ENCODE measurements at places on chromosomes 6 and 20. TPM values are rescaled to one million over a fixed set of nuclear protein-coding genes. Genes with fewer than 3 reads are reported as not detected.

TREML2 gene
- not detected for total RNA-seq

SIRPB1 gene
- 0.62 TPM for total RNA-seq

PTGIS gene
- 31.3 TPM for total RNA-seq

CD109 gene
- total RNA-seq: 1.2 TPM

LSM2 gene
- 125 TPM for total RNA-seq

DNA sequence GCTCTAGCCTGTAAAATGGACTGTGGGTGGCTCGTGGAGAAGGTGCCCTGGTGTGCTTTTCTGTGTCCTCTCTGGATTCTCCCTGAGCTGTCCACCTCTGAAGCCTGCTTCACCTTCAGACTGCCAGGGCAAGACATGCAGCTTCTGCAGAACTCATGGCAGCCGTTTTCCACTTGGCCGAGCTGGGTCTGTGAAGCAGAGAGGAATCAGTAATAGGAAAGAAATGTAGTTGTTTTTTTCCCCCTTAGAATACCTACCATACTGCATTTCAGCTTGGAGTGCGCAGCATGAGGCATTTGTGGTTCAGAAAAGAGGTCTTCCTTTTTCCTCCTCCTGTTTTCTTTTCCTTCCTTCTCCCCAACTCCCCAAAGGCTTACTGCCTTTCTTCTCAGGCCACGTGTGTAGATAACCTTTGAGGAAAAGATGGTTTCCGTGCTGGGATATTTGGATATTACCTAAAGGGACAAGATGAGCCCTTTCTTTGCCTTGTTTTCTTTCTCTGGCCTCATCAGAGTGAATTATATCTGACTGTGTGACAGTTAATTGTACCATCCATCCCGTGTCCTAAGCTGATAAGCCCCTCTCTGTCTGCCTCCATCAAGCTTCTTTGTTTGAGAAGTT is 39.4 kb downstream of the RREB1 start:
- peak; percentile 75 for DNase-seq

GRCh38 chr6:138239774-138240173 is 21.5 kb upstream of the PBOV1 start:
- DNase-seq: no peak

DNA sequence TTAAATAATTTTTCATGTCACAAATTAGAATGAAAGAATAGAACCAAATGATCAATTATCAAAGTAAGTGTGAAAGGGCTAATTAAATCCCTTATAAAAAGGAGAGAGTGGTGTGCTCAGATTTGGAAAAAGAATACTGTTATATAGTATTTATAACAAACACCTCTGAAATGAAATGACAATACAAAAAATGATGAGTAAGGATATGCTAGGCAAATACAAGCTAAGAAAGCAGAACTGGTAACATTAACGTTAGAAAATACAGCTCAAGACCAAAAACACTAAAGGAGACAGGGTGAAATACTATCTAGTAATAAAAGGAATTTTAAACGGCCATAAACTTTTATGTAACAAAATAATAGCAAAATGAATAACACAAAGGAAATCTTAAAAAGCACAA is 324.2 kb upstream of the RUNX2 start:
- DNase-seq: no peak

DNA sequence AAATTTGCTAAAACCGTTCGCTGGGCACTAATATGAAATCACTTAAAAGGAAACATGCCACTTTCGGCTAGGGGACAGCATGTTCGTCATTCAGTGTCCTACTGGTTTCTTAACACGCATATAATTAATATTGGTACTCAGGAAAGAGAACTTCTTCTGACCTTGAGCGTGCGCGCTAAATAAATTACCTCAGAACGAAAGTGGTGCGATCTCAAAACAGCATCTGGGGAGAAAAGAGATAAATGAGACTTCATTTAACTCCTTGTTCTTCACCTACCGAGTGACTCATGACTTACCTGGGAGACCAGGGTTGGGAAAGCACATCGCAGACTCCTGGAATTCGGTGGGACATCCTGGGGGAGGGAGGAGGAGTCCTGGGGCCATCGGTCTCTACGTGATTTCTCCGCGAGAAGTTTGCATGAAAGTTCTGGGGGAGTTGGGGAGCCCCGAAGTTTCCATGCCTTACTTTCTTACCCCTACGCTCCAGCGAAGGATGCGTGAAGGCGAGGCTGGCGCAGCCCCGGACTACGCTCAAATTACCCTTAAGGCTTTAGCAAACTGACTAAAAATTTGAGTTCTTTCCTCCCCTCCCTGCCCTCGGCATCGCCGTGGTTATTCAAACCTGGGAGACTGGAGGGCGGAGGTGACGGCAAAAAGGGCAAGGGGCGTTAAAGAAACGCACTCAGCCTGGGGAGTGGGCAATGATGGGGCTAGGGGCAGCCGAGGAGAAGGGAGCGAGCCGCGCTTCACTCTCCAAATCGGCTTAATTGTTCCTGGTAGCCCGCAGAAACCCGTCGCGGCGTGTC is 1.1 kb upstream of the BEND6 start:
- DNase-seq: peak; percentile 64

- DNase-seq: no peak
Measured at GRCh38 chr6:47098570-47098993, 56.5 kb upstream of the ADGRF1 start.
